Fibroblast of villous mesenchyme (primary cell): ENCODE measurements at places on chromosomes 3 and 15. TPM values are rescaled to one million over a fixed set of nuclear protein-coding genes. Genes with fewer than 3 reads are reported as not detected.
A peak's percentile ranks its signal among the peaks of the same experiment; 100 is the strongest.

Gene PRKCI
- 81.8 and 98.4 TPM in 2 replicates for total RNA-seq

- no peak for DNase-seq
Measured at GRCh38 chr3:5260992-5261501, 73.5 kb downstream of the EDEM1 start.

- DNase-seq = peak; percentile 51
Measured at GRCh38 chr3:125079675-125080045, 23.9 kb upstream of the HEG1 start.

DNA sequence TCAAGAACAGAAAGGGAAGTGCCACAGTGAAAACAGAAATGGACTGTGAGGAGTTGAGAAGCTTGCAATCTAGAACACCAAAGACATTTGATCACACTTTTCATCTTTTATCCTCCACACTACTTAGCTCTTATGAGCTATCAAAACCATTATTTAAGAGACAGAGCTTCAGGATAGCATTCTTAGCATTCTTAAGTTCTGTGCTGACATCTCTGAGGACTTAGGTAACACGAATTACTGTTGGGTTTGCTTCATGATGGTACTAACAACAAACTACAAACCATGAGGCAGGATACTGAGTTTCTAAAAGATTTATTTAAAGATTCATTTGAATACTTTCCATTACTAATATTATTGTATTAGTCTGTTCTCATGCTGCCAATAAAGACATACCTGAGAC lies 1038.6 kb downstream of the TUSC7 start:
- DNase-seq = no peak
